Ovary (tissue), 10 donors: ENCODE measurements at places on chromosomes 7 and 10.

GRCh38 chr7:129327076-129327475 is 102.2 kb downstream of the AHCYL2 start:
- no peak for DNase-seq

DNA sequence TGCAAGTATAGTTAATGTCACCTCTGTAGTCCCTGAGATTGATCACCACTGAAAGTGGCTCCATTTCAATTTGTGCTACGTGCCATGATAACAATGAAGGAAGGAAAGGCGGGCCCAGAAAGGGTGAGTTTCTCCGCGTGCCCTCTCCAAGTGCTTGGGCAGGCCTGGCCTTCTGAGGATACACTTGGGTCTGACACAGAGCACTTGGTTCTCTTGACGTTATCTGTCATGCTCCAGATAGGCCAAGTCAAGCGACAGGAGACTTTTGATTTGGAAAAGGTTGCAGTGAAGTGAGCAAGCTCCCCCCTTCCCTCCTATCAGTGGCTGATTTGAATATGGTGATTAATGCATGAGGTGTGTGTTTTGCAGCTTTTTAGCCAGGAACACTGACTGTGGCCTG is 160.9 kb upstream of the INSYN2A start:
- DNase-seq = no peak

GRCh38 chr7:137934176-137934826 is 67.6 kb downstream of the CREB3L2 start:
- DNase-seq = no peak

DNA sequence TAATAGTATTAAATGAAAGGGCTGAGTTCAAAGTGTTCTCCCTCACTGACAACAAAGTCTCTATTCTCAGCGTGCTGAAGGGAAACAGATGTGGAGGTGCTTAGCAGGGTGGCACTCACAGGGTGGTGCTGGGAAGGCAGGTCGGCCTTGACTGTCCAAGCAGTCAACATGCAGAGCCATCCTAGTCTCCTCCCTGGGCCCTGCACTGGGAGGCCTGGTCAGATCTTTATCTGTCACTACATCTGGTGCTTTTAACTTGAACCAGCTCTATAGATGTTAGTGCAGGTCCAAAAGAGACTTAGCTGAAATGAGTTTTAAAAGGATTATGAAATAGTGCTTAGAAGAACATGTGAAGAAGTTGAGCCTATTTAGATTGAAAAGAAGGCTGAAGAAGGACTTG is 82.1 kb downstream of the AVL9 start:
- no peak for DNase-seq

GRCh38 chr7:32887395-32887794 is 4.2 kb downstream of the KBTBD2 start:
- DNase-seq = no peak

GRCh38 chr10:15197276-15197675 is 28.8 kb upstream of the NMT2 start:
- DNase-seq = no peak

DNA sequence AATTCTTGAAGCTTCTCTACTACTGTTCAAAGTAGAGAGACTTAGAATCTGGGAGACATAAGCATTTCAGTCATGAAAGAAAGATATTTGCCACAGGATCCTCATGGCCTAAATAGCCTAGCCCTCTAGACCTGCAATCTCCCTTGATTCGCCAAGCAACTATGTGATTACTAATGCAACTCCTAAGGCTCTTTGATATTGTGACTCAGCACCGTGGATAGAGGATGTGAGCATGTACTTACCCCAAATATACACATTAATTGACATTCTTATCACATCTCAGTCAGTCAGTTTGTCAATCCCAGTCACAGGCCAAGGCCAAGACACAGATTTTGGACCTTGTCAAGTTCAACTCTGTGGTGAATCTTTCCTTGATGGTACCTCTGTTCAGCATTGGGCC is 42.6 kb downstream of the GPR37 start:
- DNase-seq = no peak

GRCh38 chr10:57925045-57925444 is 342.6 kb downstream of the IPMK start:
- DNase-seq = no peak

DNA sequence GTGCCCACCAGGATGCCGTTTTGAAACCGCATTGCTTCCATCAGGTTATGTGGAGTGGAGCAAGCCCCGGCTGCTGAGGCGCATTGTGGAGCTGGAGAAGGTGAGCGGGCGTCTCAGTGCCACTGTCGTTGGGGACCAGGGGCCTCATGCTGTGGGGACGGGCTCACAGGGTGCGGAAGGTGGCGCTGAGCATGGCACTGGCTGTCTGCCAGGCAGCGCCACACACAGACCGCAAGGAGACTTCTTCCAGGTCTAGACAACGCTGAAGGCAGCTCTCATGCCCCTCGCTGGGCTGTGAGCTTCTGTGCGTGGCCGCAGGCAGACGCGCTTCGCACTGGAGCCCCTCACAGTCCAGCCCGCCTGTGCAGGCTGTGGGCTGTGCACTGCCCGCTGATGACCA is 29.0 kb downstream of the IQCE start:
- no peak for DNase-seq

- no peak for DNase-seq
These were observed 741.5 kb downstream of the TYW1 start for GRCh38 chr7:67738145-67738544.
